ENCODE measurements at places on chromosomes 4 and X. TPM values are rescaled to one million over a fixed set of nuclear protein-coding genes. Genes with fewer than 3 reads are reported as not detected.

The HDAC6 gene
- polyA plus RNA-seq = 109 TPM

The HSD17B10 gene
- 51.7 TPM for polyA plus RNA-seq

The ATP10D gene
- polyA plus RNA-seq = 8.4 TPM

The AP1AR gene
- 21.1 TPM for polyA plus RNA-seq

The ATP2B3 gene
- 0.02 TPM for polyA plus RNA-seq

The CENPI gene
- polyA plus RNA-seq = 0.66 TPM

The ETNPPL gene
- 1.6 TPM for polyA plus RNA-seq

The TEX13D gene
- polyA plus RNA-seq = 0.37 TPM

The SMARCA5 gene
- polyA plus RNA-seq = 26.4 TPM

The AVPR2 gene
- 1.8 TPM for polyA plus RNA-seq

The TSPYL2 gene
- polyA plus RNA-seq = 256 TPM

The ADGRA3 gene
- polyA plus RNA-seq = 13.1 TPM

The SHISA3 gene
- polyA plus RNA-seq = 0.71 TPM

The CT45A5 gene
- polyA plus RNA-seq = 0.71 TPM
